Activated naive CD4-positive, alpha-beta T cell treated with anti-CD3 and anti-CD28 coated beads, Interleukin-2, amount 50 U/mL, for 16 hours (primary cell): ENCODE measurements at places on chromosomes 12 and 14.

DNA sequence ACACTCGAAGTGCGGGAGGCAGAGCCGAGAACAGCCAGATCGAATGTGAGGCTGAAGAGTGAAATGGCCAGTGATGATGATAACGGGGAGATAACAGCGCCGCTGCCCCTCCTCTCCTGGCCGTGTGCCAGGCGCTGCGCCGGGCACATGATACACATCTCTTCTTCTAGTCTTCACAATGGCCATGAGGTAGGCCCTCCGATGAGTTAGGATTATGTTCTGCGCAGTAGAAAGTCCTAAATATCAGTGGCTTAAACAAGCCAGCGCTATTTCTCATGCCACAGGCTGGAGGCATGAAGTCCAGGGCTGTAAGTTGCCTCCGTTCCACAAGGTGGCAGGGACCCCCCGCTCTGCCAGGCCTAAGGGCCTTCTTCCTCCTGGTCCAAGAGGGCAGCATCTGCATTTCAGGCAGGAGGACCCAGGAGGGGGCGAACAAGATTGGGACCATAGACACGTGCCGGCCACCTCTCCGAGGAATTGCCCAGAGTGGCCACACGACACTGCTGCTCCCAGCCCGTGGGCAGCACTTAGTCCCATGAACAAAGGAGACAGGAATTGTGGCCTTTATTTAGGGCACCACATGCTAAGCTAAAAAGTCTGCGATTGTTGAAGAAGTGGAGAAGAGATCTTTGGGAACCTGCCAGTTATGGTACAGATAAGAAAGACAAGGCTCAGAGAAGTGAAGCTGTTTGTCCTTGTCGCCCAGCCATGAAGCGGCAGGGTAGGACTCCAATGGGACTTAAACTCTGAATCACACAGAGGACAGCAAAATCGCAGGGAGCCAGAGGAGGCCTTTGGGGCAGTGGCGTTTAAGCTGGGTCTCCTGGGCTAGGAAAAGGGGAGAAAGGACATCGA, 10.9 kb upstream of the HVCN1 start:
- no peak for DNase-seq

- DNase-seq = no peak
These were observed 32.6 kb downstream of the NUAK1 start for GRCh38 chr12:106106061-106106566.

- DNase-seq = no peak
These were observed 59.9 kb downstream of the LIN7A start for GRCh38 chr12:80877721-80878265.

DNA sequence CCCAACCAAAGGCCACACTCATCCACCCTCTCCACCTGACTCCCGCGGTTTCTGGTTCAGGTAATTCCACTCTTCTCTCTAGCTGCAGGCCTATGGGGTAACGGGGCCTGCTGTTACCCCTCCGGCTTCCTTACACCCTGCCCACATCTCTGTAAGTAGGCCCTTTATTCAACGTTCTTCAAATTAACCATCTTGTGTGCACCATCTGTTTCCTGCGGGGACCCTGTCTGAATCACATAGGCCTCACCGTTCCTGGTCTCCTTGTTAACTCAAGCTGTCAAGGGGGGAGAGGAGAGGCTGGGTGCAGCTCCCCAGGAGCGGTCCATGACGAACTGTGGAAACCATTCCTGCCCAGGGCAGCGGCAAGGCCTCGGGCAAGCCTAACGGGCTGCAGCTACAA, 9.3 kb upstream of the DLK1 start:
- no peak for DNase-seq

DNA sequence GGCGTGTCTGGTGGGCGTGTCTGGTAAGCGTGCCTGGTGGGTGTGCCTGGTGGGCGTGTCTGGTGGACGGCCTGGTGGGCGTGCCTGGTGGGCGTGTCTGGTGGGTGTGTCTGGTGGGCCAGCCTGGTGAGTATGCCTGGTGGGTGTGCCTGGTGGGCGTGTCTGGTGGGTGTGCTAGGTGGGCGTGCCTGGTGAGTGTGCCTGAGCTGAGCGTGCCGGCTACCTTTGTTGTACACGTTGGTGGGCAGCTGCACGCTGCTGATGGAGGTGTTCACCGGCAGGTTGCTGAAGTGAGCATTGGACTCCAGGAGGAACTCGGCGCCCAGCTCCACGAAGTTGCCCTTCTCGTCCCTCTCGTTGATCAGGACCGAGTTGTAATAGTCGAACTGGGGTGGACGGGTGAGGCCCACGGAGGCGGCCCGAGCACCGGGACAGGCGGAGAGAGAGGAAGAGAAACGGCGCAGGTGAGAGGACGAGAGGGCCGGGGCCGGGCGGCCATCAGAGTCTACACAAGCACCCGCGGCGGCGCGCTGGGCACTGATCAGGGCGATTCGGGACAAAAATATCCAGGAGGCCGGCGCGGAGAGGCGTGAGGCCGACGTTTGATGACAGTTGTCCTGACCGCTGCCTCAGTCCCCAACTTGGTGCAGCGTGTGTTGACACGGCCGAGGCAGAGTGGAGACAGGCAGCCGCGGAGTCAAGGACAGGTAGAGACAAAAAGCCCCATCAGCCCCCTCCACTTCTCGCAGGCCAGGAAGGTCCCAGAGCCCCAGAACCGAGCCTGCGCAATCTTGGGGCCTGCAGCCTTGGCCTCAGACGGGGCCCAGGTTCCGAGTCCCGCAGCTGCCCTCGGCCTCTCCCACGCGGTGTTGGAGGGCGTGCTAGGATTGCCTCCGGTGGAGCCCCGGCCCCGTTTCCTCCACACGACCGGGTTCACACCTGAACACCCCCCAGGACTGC, 10.5 kb downstream of the CACNA2D4 start:
- DNase-seq = peak; percentile 31

DNA sequence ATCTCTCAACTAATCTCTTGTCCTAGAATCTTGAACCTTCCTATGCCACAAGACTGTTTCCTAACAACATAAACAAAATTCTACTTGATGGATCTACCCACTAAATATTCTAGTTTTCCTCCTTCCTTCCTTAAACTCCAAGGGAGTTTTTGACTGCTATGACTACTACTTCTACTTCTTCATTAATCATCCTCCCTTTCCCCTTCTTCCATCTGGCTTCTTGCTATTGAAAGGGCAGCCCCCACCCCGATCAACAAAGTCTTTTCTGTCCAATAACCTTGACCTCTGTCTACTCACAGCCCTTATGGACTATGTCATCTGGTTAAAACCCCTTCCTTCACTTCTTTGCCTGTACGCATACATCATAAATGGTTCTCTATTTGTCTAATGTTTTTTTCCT, 5.6 kb downstream of the LTA4H start:
- no peak for DNase-seq

DNA sequence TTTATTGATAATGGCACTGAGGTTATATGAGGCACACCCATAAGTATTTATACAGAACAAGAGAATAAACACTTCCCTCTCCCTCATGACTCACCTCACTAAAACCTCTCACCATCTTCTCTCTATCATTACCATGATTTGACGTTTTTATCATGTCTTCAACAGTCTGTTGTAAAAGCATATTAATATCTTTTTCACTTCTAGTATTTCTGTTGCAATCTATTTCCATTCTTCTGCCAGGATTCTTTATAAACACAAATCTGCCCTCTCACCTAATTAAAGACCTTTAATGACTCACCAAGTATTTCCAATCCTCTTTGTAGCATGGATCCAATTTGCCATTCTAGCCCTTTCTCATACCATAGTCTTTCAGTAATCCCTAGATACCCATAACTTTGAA, 527.7 kb downstream of the SLC16A7 start:
- no peak for DNase-seq

GRCh38 chr12:106709068-106709511, 65.4 kb upstream of the RIC8B start:
- no peak for DNase-seq

DNA sequence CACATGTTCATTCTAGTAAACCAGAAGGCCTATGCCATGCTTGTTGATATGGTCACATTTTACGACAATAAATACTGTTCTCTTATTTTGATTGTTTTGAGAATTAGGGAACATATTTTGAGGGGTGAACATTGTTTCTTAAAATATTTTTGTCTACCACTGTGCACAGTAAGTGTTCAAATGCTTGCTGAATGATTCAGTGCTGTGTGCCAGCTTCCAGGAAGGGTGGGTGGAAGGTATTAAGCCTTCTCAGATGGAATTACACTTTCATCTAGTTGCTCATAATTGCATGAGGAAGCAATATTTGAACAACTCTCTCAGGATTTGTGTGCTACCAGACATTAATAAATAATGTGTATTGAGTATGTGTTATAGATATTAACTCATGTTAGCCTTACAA, 15.5 kb upstream of the TMX1 start:
- no peak for DNase-seq

DNA sequence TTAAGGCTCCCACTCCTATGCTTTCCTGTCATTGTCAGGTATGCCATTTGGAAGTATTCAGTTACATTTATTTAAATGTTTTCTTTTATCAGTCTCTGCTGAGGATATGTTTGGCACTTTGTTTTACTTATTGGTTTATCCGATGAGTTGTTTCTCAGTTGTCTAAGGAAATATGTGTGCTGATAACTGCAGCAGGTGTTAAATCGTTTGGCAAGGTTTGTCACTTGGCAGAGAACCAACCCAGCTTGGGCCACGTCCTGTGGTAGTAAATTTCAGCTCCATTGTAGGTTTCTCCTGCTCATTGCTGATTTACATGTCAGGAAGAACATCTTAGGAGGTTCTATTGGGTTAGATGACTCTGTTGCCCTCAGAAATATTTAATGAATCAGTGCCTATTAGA, 22.0 kb upstream of the MGST1 start:
- no peak for DNase-seq

GRCh38 chr12:100403446-100403845, 46.6 kb downstream of the SLC17A8 start:
- no peak for DNase-seq

DNA sequence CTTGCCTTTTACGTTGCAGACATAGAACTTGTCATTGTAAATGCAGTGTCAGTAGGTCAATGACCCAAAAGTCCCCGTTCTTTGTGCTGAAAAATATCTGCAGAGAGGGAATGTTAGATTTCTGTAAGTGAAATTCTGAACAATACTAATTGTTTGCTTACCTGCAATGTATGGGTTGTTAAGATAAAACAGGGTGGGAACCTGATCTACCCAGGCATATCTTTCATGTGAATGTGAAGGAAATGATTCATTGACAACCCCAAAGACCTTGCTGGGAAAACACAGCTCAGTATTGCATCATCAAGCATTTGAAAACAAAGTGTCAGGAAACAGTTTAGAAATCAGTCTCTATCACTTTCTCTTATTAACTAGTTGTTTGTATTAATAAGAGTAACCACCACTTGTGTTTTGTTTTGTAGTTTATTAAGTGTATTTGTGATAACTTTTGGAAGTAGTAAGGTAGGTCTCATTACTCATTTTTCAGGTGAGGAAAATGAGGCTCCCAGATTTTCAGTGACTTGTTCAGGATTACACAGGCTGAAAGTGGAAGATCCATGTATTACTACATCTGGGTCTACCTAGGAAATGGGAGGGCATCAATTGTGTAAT, 57.9 kb upstream of the SLC38A2 start:
- DNase-seq = no peak

DNA sequence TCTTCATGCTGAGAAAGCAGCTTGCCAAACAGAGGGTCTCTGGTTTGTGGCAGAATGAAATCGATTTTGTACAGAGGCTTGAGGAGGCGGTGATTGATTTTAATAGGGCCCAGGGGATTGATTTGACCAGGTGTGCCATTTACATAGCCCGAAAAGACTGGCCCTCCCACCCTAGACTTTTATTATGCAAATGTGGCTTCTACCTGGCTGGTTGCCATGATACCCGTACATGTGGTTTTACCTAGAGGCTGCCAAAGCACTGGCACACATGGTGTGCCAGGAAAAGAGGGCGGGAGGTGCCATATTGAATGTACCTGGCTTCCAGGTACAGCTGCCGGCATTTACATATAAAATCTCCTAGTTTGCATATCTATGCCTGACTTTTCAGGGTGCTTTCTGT, 18.0 kb upstream of the GUCY2C start:
- no peak for DNase-seq

DNA sequence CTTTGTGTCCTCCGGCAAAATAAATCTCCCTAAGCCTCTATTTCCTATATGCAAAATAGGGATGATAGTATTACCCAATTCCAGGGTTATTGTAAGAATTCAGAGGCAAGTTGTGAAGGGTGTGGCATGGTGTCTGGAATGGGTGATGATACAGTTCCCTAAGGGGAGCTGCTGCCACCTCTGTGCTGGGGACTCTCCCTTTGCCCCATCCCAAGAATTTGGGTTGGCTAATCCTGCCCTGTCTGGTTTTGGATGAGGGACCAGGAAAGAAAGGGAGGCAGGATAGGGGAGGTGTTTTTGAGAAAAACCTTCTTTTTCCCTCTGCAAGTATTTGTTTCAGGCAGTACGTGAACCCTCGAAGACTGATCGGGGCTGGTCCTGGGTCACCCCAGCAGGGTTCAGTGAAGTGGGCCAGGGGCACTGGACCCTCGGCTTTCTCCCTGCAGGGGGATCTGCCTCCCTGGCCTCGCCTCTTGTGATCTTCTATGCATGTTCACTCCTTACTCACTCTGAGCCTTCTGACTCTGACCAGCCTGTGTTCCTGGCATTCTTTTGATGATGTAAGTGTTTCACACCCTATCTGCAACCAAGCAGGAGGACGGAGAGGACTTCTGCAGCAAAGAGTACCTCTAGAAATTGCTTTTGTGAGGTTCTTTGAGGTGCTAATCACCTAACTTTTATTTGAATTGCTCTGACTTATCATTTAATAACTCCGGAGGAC, 60.8 kb downstream of the RASSF3 start:
- no peak for DNase-seq

DNA sequence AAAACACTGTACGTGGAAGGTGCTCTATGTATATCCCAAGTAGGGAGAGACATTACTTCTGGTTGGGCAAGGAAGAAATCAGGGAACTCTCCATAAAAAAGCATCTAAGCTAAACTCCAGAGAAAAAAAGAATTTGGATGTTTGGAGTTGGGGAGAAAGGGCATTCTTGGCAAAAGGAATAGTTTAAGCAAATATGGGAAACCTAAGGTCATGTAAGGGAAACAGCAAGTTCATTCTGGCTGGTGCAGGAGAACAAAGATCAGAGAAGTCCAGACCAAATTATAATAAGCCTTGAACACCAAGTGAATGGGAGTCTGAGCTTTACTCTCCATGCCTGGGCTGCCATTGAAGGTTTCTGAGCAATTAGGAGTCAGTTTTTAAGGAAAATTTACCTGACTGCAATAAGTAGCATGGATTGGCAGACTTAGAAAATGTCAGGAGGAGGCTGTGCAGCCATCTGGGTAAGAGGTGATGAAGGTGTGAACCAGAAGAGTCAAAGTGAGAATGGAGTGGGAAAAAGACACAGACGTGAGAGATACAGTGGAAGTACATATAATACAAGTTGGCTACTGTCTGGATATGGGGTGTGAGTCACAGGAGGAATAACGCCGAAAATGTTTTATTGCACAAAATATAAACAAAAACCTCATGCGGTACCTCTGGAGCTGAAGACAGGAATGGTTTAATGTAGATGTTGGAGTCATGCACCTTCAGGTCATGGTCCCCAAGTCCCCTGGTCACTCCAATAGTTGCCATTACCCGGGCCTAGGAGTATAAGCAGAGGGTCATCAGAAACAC, 222.6 kb downstream of the MON2 start:
- no peak for DNase-seq
